B cell (primary cell): ENCODE measurements at places on chromosomes 7 and 10. TPM values are rescaled to one million over a fixed set of nuclear protein-coding genes. Genes with fewer than 3 reads are reported as not detected.

GRCh38 chr10:63596924-63597323, 75.7 kb downstream of the REEP3 start:
- H3K36me3 ChIP-seq: no peaks in the 10 kb centered on the region
- no peak for DNase-seq
- H3K27ac ChIP-seq: no peak overlapping the region
- no peaks in the 10 kb centered on the region for H3K27me3 ChIP-seq

GRCh38 chr7:52140851-52141250, 824.2 kb upstream of the COBL start:
- no peaks in the 10 kb centered on the region for H3K36me3 ChIP-seq
- no peaks in the 10 kb centered on the region for H3K27me3 ChIP-seq
- no peak for DNase-seq
- H3K4me3 ChIP-seq: no peak overlapping the region
- H3K4me1 ChIP-seq: no peaks in the 10 kb centered on the region

GRCh38 chr10:33117816-33118215, 159.8 kb upstream of the ITGB1 start:
- H3K27ac ChIP-seq: peak overlapping the region; percentile 45
- DNase-seq: peak; percentile 50
- no peak overlapping the region for H3K4me3 ChIP-seq
- H3K27me3 ChIP-seq: no peaks in the 10 kb centered on the region
- H3K4me1 ChIP-seq: peaks cover 64% of the 10 kb centered on the region

PNLIPRP1 gene
- not detected in 2 replicates for total RNA-seq

GRCh38 chr7:54811041-54811845, 52.2 kb upstream of the SEC61G start:
- H3K4me1 ChIP-seq: no peaks in the 10 kb centered on the region
- no peak overlapping the region for H3K27ac ChIP-seq
- no peaks in the 10 kb centered on the region for H3K27me3 ChIP-seq
- no peaks in the 10 kb centered on the region for H3K36me3 ChIP-seq
- H3K4me3 ChIP-seq: no peak overlapping the region

DNA sequence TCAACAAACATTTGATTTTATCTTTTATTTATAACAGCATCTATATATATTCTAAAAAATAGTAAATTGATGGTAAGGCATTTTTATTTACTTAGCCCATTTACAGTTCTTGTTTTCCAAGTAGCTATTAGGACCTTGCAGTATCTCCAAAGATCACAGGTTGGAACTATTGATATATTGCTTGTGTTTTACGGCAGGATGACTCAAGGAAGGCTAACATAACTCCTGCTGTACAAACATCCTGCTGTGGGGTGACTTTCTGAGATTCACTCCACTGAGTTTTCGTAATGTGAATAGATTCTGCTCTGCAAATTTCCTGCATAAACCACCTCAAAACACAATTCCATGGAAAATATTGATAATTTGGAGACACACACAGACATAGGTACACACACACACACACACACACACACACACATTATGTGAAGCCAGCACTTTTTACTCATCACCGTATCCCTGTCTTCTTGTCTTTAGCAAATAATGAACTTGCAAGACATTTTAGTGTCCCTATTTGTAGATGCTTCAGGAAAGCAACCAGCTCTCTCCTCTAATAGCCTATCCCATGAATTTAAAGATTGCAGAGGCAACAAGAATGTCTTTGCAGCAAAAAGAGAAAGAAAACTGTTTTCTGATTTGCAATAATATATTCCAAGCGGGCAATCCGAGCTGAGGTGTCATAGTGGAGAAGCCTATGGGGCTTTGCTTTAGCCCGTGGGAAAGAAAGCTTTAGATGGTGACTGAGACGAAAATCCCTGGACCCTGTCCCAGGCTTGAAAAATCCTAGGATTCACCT, 722 bp downstream of the AGR2 start:
- H3K4me3 ChIP-seq: no peak overlapping the region
- no peak overlapping the region for H3K27ac ChIP-seq
- DNase-seq: no peak
- H3K4me1 ChIP-seq: no peaks in the 10 kb centered on the region

- H3K4me3 ChIP-seq: no peak overlapping the region
- peak; percentile 49 for DNase-seq
- no peak overlapping the region for H3K27ac ChIP-seq
Measured at GRCh38 chr10:101215397-101216206, 13.7 kb downstream of the LBX1 start.

ZNF804B gene
- total RNA-seq: not detected in 2 replicates

DNA sequence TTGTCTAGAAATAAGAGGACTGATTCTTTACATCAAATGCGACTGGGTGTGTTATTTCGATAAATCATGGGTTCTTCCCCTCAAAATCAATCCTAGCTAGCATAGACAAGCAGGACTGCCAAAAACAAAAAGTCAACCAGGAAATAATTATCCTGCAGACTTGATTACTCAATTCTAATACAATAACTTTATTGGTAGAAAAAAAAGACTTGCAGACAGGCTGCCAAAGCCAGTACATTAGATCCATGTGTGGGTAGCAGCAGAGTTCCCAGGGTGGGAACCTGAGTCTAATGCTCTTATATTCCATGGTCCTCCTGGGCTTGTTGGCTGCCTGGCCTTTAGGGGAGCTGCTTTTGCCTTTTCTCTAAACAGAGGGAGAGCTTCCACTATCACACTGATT, 7.8 kb downstream of the AFAP1L2 start:
- no peak overlapping the region for H3K4me3 ChIP-seq
- no peaks in the 10 kb centered on the region for H3K4me1 ChIP-seq
- no peak overlapping the region for H3K27ac ChIP-seq
- no peak for DNase-seq

GRCh38 chr7:30863706-30864035, 48.0 kb upstream of the AQP1 start:
- H3K4me1 ChIP-seq: no peaks in the 10 kb centered on the region
- no peaks in the 10 kb centered on the region for H3K27me3 ChIP-seq
- no peak for DNase-seq
- no peaks in the 10 kb centered on the region for H3K36me3 ChIP-seq

- H3K27me3 ChIP-seq: no peaks in the 10 kb centered on the region
- no peaks in the 10 kb centered on the region for H3K4me1 ChIP-seq
- no peak overlapping the region for H3K4me3 ChIP-seq
- no peaks in the 10 kb centered on the region for H3K36me3 ChIP-seq
- H3K27ac ChIP-seq: no peak overlapping the region
- DNase-seq: no peak
Measured at GRCh38 chr7:113370910-113371309, 252.6 kb upstream of the SMIM30 start.

HOXA7 gene
- not detected in 2 replicates for total RNA-seq

DNA sequence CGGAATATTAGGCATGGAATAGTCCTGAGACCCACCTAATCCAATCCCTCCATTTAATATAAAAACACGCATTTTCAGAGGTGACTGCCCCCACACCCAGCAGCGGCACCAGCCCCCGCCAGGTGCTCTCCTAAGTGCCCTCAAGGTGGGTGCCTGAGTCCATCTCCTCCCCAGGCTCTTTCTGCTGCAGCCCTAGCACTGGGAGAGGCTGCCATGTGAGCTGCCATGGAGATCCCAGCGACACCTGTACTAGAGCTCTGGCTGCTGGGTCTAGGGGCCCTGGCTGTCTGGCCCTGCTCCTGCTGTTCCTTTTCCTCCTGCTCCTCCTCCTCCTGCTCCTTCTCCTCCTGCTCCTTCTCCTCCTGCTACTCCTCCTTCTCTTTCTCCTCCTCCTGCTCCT, 191.1 kb upstream of the BMPER start:
- no peak for DNase-seq
- H3K27ac ChIP-seq: no peak overlapping the region
- no peaks in the 10 kb centered on the region for H3K4me1 ChIP-seq
- no peak overlapping the region for H3K4me3 ChIP-seq

ACSL5 gene
- total RNA-seq: 36.2 and 37.6 TPM in 2 replicates
